ENCODE measurements at places on chromosomes 7 and 10.

GRCh38 chr7:73828107-73828803, 2.5 kb upstream of the CLDN4 start:
- no peak for DNase-seq

DNA sequence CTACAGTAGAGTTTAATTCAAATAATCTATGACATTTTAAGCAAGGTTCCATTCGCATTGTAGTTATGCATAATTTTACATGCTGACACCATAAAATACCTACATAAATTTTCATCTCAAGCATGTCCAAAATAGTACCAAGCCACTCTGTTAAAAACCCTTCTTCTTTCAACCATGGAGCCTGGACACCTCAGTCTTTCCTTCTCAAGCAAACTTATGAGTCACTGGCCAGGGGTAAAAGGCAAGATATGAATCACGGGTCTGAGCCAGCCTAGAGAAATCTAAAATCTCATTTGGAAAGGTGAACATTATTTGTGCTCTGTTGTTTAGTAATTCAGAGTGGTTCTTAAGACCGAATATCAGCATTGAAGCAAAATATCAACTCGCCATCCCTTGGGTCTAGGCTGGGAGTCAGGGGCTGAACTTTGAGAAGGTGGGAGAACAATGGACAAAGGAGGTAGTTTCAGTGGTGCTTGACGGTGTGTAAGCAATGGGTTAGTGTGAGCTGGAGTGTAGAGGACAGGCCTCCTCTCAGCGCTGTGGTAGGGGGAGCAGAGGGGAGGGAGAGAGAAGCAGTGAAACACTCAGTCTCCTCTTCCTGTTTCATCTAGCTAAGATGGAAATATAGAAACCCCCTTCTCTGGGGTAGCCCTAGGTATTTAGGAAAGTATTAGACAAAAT, 19.1 kb upstream of the GPAM start:
- no peak for DNase-seq

DNA sequence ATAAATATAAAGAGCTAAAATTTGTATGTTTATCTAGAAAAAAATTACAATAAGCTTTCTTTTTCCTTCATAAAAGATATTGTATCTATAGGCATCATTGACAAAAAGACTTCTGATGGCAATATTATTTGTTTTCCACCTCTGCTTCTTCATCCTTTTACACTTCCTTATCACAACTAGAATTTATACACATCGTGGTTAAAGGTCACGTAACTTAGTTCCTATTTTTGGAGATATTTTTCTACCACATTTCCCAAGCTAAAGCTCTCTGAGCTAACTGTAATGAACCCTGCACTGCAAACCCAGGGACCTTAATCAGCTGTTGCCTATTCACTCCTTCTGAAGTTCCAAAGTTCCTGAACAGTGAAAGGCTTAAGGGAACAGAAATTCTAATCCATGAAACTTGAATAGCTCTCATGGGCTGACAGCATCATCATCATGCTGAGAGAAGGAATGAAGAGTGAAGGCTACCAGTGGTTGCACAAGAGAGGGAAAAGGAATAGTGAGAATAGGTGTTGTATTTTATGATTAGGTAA, 106.1 kb upstream of the SLC13A1 start:
- no peak for DNase-seq

- no peak for DNase-seq
Measured at GRCh38 chr10:543862-544822, 145.3 kb downstream of the DIP2C start.

DNA sequence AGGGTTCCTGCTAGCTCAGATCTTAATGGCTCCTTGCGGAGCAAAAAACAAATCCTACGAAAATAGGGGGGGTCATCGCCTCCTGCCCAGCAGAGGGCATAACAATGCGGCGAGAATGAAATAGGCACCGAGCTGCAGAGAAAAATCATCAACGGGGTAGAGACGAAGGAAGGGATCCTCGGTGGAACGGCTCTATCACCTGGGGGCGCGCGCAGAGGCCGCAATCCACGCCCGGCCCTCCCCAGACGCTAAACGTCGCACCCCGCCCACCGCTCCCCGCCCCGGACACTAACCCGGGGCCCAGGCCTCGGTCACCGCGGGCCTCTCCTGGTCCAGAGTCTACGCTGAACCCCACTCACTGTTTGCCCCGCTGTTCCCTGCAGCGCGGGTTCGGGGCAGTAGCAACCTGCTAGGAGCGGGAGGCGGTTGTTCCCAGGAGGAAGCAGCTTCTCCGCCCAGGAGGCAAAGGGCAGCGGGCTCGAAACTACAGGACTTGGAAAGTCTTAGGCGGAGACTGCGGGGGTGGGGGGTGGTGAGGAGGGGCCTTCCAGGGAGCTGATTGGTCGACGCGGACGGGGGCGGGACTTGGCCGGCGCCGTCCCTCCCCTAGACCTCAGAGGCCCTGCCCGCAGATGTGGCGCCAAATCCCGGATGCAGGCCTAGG, at the start of gene TCAF1:
Gene TCAF1, minus strand, starts transcription at position 509 of the 664 bp plus-strand sequence. CDS start 25,568 bp downstream, outside the sequence.
- peak; percentile 91 for DNase-seq

GRCh38 chr7:89549768-89550167, 604.5 kb upstream of the STEAP1 start:
- no peak for DNase-seq

DNA sequence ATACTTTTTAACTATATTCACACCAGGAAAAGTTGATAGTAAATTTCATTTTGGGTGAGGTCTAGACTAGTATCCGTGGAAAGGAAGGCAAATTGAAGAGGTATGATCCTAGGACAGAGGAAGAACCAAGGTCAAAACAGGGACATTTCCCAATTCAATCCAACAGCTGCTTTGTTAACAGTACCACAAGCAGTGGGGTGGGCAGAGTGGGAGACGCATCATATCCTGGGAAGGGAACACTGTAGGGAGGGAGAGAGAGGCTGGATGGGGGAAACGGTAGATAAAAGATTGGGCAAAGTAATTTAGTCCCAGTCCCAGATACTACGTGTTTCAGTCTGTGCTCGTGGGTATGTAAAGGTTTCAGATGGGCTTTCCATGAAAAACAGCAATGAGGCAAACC, 9.2 kb upstream of the FAS start:
- no peak for DNase-seq

DNA sequence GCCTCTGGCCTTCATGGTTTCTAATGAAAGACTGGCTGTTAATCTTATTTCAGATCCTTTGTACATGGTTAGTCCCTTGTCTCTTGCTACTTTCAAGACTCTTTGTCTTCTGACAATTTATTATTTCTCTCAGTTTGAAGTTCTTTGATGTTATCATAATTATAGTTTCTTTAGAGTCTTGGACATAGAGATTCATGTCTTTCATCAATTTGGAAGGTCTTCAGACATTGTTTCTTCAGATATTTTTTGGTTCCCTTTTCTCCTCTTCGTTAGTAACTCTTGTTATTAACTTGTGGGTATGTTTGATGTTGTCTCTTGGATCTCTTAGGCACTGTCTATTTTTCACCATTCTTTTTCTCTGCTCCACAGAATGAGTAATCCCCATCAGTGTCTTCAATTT, 8.7 kb downstream of the ZNF37A start:
- no peak for DNase-seq

DNA sequence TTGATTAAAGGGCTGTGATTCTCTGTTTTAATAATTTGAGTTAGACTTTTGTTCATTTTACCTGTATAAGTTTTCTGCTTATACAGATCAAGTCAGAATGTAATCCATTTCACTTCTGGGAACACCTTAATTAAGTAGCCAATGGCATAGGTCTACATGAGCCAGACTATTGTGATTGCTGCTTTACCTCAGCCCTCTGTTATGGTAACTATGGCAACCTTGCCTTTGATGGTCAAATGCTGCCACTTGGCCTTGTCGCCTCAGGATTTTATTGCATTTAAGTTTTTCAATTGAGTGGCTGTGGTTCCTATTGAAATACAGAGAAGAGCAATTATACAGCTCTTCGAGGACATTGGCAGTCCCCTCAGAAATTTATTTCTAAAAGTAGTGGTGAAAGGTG, 64.3 kb upstream of the TMEM106B start:
- DNase-seq = no peak

- DNase-seq = no peak
Measured at GRCh38 chr10:124942317-124943169, 620 bp downstream of the ZRANB1 start.

- DNase-seq = no peak
Measured at GRCh38 chr10:30125496-30125895, 66.1 kb upstream of the JCAD start.

- peak; percentile 91 for DNase-seq
Measured at GRCh38 chr7:90844421-90844820, 248.3 kb downstream of the CDK14 start.

DNA sequence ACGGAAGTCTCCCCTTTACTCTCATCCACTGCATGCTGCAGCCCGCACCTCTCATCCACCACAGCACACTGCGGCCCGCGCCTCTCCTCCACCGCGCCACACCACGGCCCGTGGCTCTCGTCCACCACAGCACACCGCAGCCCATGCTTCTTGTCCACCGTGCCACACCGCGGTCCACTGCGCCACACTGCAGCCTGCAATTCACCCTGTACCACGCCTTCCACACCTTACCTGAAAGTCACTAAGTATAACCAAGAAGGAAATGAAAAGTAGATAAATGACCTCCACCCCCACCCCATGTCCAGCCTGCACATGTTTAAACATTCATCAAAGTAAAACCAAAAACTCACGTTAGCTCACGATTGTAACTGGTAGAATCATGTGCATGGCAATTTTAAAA, 176.1 kb downstream of the DIP2C start:
- DNase-seq = no peak

DNA sequence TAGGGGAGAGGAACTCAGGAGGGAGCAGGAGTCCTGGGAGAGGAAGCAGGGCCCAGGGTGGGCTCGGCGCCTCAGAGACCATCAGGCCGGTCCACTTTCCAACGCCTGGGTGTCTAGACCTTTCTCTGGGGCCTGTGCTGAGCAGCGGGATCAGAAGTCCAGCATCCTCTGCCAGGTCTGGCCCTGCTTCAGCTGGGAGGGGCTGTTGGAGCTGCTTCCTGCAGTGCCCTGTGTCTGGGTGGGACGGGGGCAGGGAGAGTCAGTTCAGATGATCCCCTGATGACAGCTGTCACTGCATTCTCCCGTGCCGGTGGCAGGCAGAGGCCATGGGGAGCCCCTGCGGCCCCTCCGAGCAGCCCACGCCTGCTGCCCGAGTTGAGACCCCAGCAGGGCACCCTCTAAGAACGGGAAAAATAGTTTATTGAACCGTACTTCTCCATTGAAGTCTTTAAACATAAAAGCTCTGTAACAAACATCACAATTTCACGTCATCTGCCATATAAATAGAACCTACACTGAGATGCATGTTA, 23.3 kb downstream of the AP5Z1 start:
- no peak for DNase-seq

GRCh38 chr7:105849122-105849855, 27.1 kb downstream of the ATXN7L1 start:
- DNase-seq = no peak
